ENCODE measurements at places on chromosomes 4 and X.

GRCh38 chrX:102694749-102695148 is 17.5 kb upstream of the GPRASP2 start:
- DNase-seq, result no peak

DNA sequence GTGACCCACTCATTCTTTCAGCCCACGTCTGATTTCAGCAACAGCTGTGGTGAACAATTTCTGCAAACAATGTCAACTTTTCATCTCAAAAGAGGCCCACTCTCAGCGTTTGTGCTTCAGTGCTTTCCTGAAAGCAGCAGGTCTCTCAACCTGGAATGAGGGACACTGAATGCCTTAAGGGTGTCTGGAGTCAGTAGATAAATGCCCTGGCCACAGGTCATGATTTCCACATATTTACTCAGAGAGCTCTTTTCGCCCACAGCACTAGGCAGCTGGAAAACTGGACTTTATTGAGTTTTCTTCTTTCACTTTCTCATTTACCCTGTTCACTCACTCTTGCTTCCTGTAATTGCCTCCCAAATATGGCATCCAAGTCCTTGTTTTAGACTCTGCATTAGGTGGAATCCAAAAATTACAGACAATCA is 52.8 kb downstream of the NPFFR2 start:
- DNase-seq, result no peak

- DNase-seq, result peak; percentile 33
These were observed 3.2 kb downstream of the HTRA3 start for GRCh38 chr4:8272472-8273428.

- DNase-seq, result no peak
These were observed 515.5 kb upstream of the AGA start for GRCh38 chr4:177957596-177958360.

DNA sequence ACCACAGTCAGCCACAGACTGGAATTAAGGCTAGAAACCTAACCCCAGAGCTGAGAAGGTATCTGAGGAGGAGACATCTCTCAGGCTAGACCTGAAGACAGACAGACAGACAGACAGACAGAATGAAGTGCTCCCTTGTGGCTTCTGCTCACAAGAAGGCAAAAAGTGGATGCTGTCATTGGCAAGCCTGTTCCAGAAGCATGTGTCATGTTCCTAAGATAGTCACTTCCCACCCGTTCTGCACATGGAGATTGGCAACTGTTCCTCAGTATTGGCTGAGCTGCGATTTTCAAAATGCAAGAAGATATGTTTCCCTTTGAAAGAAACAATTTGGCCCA is 166.4 kb downstream of the NSUN7 start:
- DNase-seq, result no peak

GRCh38 chr4:47798165-47798564 is 39.7 kb downstream of the CORIN start:
- no peak for DNase-seq

GRCh38 chr4:22754116-22754515 is 61.4 kb downstream of the GBA3 start:
- no peak for DNase-seq

DNA sequence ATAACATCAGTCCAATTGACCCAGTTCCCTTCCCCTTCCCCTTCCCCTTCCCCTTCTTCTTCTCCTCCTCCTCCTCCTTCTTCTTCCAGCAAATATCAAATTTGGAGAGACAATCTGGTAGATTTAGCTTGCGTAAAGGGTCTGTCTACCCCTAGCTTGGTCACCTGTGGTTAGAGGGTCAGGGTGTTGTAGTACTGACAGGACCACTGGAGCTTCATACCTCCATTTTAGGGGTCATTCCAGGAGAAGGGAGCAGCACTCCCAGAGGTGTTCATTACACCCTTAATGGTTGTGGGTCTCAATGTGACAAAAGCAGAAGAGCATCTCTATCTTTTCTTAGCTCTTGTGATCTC is 3.7 kb upstream of the FGB start:
- DNase-seq, result no peak

DNA sequence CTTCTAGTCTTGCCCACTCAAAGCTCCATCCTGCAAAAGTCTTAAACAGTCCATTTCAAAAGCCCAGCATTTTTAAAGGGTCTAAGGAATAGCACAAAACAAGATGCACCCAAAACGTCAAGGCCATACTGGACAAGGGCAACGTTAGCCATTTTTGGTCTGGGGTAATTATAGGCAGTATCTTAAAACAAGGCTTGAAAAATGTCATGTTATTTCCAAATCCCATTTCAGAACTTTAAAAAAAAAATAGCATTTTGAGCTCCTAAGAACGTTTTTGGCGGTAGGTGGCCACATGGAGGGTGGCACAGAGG is 584 bp upstream of the TMEM165 start:
- DNase-seq, result no peak

DNA sequence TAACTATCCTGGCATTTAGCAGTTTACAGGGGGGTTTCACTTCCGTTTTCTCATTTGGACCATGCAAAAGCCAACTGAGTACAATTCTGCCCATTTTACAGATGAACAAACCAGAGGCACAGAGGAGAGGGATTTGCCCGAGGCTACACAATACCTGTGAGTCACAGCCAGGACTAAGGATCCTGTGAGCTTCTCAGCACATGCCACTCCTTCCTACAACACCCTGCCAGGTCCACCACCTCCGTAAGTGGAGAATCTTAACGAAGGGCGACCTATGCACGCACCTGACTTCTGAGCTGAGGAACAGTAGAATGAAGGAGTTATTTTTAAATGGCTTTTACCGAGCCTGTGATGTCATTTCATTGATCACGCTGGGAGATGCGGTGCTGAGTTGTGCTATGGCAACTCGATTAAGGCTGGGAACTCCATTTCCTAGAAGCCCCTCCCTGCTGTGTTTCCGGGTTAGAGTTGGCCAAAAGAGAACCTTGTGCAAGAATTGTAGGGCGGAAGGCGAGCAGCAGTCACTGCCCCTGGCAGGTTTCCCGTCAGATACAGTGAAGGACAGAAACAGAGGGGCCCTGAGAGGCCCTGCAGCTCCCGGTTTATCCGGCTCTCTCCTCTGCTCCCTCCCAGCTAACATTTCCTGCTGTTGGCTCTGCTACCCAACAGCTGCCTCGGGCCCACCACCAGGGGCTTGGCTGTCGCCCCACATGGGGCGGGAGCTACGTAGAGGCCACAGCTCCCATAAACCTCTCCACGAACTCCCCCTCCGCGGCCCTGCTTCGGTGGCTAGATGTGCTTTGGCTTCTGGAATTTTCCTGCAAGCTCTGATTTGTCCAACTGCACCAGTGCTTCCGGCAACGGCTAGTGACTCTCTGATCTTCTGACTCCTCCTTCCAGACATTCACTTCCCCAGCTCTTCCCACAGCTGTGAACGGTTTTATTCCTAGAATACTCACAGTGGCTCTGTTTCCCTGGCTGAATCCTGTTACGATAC is 75.1 kb upstream of the USP9X start:
- DNase-seq, result peak; percentile 52

GRCh38 chrX:7828594-7828993 is 14.4 kb upstream of the VCX start:
- no peak for DNase-seq

- no peak for DNase-seq
These were observed 35.3 kb upstream of the CXCL8 start for GRCh38 chr4:73705056-73705432.

DNA sequence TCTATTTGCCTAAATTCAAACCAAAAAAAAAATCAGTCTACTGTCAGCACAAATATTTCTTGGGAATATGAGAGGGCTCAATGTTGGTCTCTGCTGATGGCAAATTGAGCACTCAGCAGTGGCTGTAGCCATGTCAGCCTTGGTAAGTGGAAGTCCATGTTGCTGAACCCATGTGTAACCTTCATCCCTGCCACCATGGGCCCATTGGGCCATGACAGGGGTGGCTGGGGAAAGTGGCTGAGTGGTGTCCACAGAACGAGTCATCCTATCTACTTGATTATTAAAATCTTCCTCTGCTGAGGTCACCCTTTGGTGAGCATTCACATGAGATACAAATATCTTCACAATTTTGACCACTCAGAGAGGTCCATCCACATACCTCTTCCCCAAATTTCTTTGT is 56.8 kb upstream of the FAM9B start:
- no peak for DNase-seq

GRCh38 chr4:40990899-40991265 is 223.5 kb downstream of the APBB2 start:
- DNase-seq, result no peak

GRCh38 chr4:107213880-107214279 is 177.8 kb upstream of the DKK2 start:
- DNase-seq, result no peak

GRCh38 chr4:44558031-44558605 is 93.3 kb downstream of the YIPF7 start:
- DNase-seq, result no peak

DNA sequence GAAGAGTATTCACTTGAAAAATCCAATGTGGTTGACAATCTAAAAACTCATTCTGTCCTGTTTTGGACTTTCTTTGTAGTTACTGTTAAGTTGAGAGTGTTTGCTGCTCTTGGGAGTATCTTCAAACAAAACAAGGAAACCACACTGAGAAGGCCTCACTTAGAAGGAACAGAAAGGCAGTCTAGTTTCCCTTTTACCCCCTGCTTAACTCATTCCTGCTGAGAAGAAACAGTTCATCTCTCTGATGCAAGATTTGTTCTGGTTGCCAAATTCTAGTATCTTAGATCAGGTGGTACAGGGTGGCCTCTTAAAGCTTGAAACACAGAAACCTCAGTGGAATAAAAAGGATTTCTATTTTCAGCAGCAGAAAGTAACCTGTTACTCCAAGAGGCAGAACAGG is 41.4 kb downstream of the GUCY2F start:
- DNase-seq, result no peak

- DNase-seq, result no peak
These were observed 52.7 kb downstream of the SLC10A7 start for GRCh38 chr4:146469022-146469421.

- no peak for DNase-seq
These were observed 123.9 kb upstream of the GC start for GRCh38 chr4:71907782-71908181.

GRCh38 chrX:47497271-47497888 is 14.4 kb upstream of the ZNF41 start:
- DNase-seq, result no peak

- no peak for DNase-seq
These were observed at the start of gene IGSF1 for GRCh38 chrX:131288738-131289511. IGSF1 (minus strand) TSS chrX:131289306; CDS start chrX:131286674, 2,632 bp downstream.

DNA sequence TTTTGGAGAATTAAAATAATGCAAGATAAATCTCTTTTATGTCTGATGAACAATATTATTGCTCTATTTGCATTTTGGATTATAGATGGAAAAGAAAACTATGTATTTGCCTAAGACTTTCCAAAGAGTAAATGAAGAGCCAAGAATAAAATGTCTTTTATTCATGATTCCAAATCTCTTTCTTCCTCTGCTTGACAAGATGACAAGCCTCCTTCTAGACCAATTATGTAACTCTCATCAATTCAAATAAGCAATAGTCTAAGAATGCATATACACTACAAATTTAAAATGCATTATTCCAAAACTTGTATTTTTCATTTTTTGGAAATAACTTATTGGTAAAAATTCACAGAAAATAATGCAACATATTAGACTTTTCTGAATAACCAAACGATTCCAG is 377.3 kb downstream of the GASK1B start:
- no peak for DNase-seq

DNA sequence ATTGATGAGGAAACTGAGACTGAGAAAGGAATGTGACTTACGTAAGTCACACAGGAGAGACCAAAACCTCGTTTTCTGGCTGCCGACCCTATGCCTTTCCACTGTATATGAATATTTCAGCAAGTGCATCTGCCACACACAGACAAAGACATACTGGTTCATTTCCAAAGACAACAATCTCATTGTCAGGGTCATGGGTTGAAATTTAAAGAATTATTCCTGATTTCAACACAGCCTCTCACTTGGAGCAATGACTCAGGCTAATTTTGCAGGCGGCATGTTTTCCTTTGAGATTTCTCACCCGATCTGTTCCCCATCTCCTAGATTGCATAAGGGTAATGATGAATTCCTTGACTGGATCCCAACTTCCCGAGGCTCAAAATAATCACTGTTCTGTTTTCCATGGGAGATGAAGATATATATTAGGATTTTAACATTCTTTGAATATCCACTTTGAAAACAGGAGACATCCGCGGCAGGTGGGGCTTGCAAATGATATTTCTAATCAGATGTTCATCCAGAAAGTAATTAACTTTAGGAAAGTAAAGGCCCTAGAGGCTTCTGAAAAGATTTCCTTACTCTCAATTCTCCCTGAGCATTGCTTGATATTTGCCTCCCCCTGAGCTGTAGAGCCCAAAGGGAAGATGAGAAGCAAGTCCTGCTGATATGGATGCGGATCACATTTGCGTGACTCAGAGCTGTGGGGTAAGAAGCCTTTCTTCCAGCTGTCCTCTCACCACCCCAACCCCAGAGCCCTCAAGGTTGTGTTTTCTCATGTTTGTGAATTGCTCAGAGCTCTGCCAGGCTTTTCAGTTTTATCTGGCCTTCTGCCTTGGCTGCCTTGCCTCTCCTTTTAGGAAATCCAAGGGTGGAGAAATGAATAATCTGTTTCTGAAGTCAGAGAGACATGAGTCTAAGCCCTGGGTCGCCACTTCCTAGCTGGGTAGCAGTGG is 361.1 kb upstream of the BOD1L1 start:
- no peak for DNase-seq

GRCh38 chr4:186746581-186746980 is 22.9 kb upstream of the FAT1 start:
- DNase-seq, result no peak

DNA sequence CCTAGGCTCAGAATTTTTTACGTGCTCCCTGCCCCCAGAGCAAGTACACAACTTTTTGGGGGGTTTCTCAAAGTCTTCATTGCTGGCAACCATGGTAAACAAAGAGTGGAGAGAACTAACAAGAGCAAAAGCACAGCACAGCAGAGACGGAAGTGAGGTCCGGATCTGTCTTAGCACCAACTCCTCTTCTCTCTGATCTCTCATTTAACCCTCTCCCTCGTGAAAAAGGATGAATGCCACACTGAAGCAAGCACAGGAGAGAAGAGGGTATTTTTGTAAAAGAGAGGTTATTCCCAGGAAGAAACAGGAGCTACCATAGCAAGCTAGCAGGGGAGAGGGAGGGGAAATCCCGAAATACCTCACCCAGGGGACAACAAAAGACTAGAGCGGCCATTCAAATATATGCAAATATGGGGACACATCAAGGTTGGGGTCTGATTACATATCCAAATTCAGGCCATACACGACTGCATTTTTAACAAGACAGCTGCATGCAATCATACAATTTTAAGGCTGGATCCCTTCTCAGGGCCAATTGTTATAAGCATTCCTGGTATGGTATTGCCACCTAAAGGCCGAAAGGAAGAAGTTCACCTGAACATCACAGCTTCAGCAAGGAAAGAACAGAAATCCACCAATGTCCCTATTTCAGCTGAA is 46.6 kb downstream of the CD40LG start:
- peak; percentile 5 for DNase-seq

DNA sequence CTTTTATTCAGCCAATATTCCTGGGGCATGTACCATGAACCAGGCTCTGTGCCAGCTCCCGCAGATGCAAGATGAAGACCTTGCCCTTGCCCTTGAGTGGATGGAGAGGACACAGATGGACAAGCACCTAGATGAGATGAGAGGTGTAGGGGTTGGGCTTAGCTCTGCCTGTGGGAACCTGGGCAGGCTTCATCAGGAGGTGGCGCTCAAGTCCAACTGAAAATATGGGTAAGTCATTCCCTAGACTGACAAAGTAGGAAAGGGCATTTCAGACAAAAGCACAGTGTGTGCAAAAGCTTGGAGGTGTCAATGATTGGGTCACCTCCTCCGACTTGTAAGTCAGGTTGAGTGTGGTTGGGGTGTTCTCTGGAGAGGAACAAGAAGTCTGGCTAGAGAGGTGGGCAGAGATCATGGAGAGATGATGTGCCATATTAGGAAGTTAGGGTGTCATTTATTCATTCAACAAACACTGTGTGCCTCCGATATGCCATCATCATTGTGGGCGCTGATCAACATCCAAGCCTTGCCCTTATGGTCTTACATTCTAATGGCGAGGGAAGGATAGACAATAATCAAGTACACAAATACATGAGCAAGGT is 64.6 kb downstream of the ANAPC4 start:
- no peak for DNase-seq

All from GDM1 (cell line).